ENCODE measurements at places on chromosomes 3 and 15.

DNA sequence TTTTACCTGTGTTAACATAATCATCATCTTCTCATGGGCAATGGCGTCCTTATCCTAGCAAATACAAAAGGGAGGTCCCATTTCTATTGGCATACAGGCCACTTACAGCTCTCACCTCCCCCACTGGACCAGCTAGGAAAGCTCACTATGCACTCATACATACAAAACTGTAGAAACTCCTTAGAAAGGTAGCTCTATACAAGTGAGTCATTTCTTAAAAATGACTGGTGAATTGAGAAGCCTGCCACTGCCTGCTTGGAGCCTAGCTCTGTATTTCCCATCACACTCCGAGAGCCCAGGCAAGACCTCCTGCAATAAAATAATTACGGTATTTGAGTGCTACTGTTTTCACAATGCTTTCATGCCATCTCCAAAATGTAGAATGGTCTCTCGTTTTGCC lies 321.8 kb downstream of the ULK4 start:
- no peak for DNase-seq

DNA sequence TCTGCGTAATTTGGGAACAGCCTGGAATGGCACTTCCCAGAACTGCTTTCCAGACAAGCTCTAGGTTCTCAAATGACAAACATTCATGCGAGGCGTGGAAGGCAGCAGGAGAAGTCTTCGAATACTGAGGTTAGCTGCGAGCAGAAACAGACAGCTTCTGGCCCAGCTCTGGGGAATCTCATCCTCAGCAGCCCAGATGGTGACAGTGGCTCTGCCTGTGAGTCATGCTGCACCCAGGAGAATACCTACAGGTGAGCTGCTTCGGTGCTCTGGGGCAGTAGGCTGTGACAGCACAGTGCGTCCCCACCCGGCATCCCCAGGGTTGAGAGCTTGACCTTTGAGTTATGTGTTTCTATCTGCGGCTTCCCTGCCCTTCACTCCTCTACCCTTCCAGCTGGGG lies 258.6 kb downstream of the KLF13 start:
- DNase-seq = no peak

DNA sequence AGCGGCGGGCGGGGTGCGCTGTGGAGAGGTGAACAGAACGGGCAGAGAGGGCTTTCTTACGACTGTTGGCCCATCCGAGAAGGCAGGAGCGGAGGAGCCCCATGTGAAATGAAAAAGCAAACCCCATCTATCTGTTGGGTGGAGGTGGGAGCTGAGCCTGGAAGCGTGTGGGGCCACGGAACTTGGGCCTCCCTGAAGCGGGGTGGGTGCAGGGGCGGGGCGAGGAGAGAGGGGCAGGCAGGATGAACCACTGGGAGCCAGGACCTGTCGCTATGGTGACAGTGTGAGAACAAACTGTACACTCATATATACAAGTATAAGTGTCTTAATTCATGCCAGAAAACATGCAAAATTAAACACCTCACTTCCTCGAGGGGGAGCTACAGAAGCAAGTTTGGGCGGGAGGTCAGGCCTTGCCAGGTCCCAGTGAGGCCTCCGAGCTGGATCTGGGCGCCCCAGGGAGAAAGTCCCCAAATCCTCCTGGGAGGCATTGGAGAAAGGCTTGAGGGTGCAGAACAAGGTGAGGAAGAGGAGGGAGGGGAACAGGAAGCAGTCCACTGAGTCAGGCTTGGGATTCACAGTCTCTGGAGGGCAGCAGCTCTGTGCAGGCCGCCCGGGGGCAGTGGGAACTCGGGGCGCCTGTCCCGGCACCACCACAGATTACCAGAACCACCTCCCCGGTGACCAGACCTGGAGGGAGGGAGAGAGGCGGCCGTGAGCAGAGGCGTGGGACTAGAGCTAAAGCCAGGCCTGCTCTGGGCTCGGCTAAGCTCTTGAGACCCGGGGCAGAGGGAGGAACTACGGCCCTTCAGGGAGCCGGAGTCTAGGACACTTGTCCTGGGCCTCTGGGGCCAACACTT lies 34.8 kb downstream of the RBPMS2 start:
- DNase-seq = no peak

GRCh38 chr15:83559310-83559966 lies 94.5 kb upstream of the ADAMTSL3 start:
- DNase-seq = no peak

- DNase-seq = no peak
Measured at GRCh38 chr15:48062148-48062872, 58.5 kb upstream of the SLC24A5 start.

DNA sequence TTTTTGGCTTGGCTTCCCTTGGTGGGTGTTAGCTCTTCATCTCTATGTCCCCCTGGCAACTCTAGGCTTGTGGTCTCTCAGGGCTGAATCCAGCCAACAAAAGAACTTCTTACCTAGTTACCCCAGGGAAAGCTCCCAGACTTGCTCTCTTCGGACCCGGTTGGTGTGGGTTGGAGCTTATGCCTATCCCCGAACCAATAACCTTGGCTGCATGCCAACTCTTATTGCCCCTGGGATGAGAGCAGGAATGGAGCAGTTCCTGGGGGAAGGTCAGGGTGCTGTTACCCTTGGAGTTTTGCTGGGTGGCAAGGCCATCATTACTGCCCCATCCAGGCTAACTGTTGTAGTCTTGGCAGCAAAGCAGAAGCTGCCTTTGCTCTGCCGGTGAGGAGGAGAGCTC lies 147.8 kb downstream of the CACNA1D start:
- no peak for DNase-seq

- no peak for DNase-seq
Measured at GRCh38 chr3:72887343-72887704, 522 bp upstream of the GXYLT2 start.

DNA sequence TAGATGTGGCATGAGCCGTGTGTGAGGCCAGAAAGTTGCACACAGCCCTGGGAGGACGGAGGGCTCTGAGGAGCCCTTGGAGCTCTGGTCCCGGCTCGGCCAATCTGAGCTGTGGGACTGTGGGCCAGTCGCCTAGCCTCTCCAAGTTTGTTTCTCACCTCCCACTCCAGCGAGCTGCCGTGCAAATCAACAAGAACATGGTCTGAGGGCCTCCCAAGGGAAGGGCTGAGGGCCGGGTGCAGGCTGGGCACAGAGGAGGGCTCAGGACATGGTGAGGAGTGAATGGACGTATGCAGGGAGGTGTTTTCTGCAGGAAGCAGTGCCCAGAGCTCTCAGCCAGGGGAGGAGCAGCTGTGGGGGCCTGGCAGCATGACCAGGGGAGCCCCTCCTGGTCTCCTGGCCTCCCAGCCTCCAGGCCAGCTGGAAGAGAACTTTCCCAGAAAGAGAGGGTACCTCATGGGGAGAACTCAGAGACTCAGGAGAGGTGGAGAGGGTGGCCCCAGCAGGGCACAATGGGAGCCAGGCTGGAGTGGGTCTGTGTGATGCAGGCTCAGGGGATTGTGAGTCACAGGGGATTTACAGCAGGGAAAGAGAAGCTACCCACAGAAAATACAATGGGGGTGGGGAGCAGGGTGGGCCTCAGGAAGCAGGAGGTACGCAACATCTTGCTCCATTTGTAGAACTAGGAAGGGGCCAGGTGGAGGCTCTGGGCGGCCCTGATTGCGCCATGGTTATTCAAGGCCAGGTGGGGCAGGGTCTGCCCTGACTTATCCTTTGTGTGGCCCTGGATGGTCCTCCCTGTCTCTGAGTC lies 24.8 kb downstream of the PSTPIP1 start:
- DNase-seq = no peak

GRCh38 chr3:96977671-96978070 lies 163.3 kb downstream of the EPHA6 start:
- no peak for DNase-seq

GRCh38 chr15:47158573-47158972 lies 558.7 kb upstream of the SEMA6D start:
- DNase-seq = no peak

- DNase-seq = no peak
Measured at GRCh38 chr3:45497963-45498362, 96.6 kb upstream of the LIMD1 start.

DNA sequence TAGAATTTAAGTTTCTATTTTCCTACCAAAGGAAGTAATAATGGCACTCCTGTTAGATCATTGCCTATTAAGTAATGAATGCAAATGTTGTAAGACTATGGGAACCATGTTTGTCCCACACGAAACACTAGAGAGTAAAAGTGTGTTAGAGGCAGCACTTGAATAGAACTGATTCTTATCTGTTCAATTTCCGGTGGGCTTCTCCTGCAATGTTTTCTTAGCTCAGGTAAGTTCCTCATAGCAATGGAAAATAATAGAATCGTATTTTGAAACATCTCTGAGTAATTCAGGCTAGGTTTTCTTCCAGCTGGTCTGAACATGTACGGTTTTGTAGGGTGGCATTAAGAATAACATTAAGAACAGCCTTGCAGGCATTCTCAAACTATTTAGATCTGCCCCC lies 145.3 kb upstream of the LIPC start:
- DNase-seq = no peak

DNA sequence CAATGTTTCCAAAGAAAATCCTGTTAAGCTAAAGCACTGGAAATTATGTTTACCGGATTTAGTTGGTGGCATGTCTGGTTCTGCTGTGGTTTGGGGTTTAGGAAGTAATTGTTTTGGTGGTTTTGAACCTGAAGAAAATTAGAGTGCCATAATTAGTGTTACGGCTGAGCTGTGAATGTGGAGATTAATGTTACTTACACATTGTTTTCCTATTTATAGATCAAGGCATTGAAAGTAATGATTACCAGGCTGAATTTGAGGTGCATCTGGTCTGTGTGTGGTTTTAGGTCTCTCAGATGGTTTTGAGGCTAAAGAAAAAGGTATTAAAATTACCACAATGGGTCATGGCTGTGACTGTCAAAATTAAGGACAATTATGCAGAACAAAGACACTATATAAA lies 128.9 kb downstream of the TFG start:
- no peak for DNase-seq

Measured in posterior vena cava (tissue), 2 donors.